Activated naive CD8-positive, alpha-beta T cell treated with anti-CD3 and anti-CD28 coated beads, Interleukin-2, amount 50 U/mL, for 24 hours (primary cell): ENCODE measurements at places on chromosomes 3 and 15.

DNA sequence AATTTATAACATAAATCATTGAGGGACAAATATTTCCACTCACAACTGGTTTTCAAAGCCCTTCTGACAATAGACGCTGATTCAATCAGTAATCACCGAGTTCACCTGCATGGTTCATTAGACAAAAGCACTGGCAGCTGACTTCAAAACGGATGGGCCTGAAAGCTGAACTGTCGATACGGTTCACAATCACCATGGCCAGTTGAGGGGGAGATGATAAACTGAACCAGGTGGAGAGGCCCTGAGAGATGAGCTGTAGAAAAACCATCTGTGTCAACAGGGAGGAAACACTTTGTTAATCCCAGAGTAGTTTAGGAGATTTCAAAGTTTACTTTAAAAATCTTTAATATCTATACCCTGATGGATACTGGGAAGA is 75.0 kb downstream of the PEX5L start:
- no peak for DNase-seq

GRCh38 chr3:99967796-99968195 is 146.5 kb downstream of the FILIP1L start:
- no peak for DNase-seq

DNA sequence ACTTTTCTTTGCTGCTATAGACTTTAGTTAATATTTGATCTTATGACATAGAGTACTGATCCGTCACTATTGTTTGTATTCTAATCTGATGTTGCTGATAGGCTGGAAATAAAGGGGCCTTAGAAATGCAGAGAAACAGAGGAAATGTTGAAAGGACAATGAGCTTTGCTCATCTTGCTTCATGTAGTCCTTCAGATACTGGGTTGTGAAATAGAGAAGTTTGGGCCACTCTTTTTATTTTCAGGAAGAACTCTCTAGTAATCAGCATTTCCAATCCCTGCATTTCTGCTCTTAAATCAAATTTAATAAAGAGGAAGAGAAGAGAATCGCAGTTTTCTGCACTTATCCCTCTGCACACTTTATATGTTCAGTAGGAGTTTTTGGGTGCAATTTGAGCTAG is 192.8 kb upstream of the THBS1 start:
- DNase-seq: no peak

DNA sequence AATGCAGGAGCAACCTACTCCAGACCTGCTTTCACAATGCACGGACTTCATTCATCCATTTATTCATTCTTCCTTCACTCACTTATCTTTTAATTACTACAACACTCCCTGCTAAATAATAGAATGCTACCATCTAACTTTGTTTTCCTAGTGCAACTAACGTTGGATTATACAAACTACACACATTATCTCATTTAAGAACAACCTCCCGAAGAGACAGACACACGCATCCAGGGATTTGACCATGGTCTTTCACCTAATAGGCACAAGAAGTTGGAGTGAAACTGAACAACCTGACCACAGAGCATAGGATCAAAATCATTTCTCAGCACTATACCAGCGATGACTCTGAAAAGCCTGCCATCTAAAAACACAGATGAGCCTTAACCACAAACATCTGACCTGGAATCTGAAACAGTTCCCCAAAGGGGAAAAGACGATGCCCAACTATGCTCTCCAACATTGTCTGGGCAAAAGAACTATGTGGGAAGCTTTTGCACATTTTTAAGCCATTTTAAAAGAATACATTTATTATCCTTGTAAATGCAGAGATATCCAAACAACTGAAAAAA is 21.0 kb downstream of the ZNF385D start:
- no peak for DNase-seq

GRCh38 chr3:101695779-101696372 is 9.4 kb upstream of the RPL24 start:
- DNase-seq: peak; percentile 39

GRCh38 chr3:26018889-26019288 is 229.0 kb downstream of the OXSM start:
- DNase-seq: no peak

- no peak for DNase-seq
Observed at GRCh38 chr3:170454509-170454908, 35.8 kb downstream of the CLDN11 start.

DNA sequence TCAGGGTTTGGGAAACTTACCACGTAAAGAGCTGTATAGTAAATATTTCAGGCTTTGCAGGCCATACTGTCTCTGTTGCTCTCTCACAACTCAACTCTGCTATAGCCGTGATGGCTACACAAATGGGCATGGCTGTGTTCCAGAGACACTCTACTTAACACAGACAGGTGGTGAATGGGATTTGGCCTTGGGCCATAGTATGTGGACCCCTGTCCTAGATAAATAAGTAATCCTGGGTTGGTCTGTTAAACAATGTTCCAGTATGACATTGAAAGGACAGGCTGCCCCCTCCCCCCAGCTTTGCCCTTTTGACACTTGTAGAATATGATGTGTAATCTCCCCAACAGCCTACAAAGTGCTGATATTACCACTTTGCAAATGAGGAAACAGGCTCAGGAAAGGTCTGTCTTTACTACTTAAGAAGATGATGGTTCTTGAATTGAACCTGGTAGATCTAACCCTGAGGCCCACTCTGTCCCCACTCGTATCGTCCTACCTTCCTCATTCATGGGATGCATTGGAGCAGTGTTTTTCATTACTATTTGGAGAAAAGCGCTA is 38.4 kb downstream of the SLCO3A1 start:
- DNase-seq: no peak

DNA sequence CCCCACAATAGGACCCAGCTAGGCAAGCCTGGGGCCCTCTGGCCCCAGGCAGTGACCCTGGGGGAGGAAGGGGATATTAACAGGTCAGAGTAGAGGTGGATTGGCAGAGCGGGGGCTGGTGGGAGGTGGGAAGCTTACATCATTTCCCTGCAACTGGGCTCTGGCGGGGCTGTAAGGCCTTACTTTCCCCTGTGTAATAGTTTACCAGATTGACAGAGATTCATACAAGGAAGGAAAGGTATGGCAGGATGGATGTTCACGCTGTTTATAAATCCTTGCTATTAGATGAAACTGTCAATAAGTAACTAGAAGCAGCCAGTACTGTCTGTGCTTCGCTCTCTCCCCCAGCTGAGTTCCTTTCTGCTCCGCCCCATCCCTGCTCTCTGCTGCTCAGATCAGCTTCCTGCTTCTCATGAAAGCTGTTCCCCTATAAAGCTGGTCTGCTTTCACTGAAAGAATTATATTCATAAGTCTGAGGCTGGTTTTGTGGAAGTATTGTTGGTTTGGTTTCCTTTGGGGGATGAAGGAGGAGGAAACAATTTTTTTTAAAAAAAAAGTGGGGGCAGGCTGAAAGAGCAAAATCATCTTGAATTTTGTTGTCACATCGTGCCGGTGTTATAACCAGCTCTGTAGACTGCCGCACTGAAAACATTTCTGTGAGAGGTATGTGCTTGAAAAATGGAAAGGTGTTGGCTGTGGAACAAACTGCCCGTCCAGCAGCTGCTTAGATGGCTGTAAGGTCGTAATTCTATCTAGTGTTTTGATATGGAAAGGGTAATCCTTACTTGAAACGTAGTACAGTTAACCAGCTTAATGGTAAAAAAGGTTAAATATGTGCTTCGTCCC is 76.4 kb downstream of the BBX start:
- peak; percentile 46 for DNase-seq

DNA sequence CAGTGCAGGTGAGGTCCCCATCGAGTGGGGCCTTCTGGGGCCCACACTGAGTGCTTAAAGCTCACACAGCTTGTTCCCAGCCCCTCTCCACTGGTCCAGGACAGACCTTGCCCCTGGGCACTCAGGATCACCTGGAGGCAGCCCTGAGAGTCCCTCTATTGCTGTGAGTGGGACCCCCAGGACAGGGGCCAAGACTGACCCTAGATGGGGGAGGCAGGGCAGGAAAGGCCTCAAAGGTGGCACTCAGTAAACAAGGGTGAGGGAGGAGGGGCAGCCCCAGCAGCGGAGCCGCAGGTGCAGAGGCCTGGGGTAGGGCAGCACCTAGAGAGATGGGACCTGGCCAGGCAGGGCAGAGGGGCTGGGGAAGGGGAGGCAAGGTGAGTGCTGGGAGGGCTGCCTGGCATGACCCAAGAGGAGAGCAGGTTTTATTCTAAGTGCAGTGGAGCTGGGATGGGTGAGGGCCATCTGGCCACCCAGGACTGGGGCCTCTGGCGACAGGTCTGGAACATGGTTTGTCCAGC is 27.9 kb downstream of the CFAP100 start:
- no peak for DNase-seq

GRCh38 chr3:178455226-178455625 is 81.0 kb upstream of the KCNMB2 start:
- DNase-seq: no peak

- DNase-seq: no peak
Observed at GRCh38 chr15:74311734-74312444, 55.6 kb downstream of the CYP11A1 start.

DNA sequence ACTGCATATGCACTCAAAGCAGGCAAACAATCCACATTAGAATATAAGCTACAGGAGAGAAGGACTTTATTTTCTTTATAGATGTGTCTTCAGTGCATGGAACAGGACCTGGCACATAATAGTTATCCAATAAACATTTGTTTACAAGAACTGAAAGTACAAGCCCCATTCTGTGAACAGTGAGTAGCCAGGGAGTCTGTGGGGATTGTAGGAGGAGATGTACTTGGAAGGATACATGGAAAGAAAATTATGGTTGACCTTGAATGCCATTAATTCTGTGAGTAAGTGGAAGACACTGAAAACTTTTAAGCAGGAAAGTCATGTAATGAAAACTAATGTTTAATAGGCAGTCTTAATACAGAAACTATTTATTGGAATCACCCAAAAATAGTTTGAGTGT is 28.3 kb downstream of the MASP1 start:
- no peak for DNase-seq

- DNase-seq: no peak
Observed at GRCh38 chr3:164852866-164853265, 225.4 kb downstream of the SI start.

DNA sequence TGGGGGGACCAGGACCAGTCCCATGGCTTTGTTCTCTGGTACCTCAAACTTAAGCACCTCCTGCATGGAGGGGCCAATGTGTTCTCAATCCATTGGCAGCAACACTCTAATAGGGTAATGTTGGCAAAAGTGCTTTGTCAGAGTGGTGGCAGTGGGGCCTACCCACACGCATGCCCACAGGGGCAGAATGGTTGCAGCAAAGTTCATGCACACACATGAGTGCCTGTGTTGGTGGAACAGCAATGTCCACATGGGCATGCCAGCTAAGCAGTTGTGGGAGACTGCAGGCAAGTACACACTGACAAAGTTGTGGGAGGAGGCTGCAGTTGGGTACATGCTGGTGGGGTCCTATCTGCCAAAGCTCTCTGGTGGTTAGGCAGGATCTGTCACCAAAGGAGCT is 645.2 kb downstream of the ZNF385D start:
- no peak for DNase-seq

DNA sequence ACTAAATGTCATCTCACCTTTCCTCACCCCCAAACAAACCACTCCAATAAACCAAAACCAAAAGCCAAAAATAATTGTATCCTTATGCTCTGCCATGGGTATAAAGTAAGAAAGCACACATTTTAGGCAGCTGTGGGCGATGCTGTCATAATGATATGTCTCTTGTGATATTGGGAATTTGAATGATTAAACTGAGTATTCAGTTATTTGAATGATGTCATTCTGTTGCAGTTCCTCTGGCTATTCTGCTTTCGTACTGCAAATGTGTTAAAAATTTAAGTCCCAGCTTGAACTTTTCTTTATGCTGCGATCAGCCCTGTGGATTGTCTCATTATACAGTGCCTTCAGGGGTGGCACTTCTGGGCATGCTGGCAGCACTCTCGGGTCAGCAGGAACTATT is 10.8 kb upstream of the NR1D2 start:
- no peak for DNase-seq

DNA sequence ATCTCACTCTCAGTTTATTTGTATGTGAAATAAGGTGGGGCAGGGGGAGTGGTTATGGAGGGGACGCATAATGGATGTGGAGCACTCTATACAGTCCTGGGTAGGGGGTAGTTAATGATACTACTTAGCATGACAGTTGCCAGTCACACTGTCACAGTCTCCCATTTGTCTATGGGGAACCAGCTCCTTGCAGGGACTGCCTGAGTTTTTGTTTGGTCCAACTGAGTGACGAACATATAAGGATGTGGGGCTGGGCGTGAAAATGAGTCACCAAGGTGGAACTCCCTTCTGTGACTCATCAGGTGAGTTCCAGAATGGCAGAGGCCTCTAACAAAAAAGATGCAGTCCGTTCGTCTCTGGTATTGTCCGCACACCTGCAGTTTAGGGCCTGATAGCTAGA is 235.3 kb upstream of the ST8SIA2 start:
- DNase-seq: peak; percentile 29

- no peak for DNase-seq
Observed at GRCh38 chr3:195194559-195195206, 76.3 kb downstream of the XXYLT1 start.

DNA sequence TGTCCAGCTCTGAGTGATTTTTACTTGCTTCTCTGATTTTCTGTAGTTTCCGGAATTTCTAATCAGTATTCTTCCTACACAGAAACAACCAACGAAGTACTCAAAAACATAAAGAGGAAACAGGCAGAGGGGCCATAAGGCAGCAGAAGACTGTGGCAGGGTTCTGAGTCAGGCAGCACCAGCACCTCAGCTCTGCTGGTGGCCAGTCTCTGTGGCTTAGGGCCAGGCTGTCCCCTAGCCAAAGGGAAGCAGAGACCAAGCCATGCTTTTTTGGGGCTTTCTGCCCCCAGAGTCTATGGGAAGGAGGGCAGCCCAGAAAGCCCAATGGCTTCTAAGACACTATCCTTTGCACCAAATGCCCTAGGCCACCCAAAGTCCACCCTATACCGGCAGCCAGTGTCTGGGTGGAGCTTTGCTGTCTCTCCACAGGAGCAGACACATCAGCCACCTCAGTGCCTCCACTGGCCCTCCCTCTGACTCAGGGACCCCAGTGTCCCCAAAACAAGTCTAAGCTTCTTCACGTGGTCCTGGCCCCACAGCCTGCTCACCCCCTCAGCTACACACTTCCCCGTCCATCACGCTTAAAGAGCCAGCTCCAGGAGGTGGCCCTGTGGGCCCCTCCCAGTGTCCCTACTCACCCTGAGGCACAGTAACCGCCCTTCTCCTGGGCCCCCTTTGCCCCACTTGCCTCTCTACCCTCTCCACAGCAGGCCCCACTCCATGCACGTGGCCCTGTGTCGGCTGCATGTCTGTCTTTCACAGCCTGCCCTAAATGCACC is 46.2 kb downstream of the CCDC12 start:
- DNase-seq: no peak
